Frontal cortex (tissue), 4 donors: ENCODE measurements at places on chromosomes 12 and 14. TPM values are rescaled to one million over a fixed set of nuclear protein-coding genes. Genes with fewer than 3 reads are reported as not detected.

DNA sequence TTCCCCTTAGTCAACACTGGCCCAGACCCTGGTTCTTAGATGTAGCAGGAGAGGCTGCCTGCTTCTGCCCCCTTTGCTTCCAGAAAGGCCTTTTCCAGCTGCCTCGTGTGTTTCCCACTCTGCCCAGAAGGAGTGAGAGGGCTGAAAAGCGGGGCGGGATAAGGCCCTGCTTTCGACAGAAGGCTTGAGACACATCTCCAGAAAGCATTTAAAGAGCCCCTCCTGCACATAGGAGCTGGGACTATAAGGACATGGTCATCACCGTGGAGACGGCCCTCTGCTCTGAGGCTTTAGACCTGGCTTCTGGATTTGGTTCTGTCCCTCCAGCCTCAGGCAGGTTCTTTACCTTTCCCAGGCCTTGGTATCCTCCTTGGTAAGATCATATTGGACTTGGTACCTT is 11.9 kb downstream of the CALM1 start:
- no peak for DNase-seq

- DNase-seq = no peak
Measured at GRCh38 chr12:76552343-76552938, 7.1 kb downstream of the OSBPL8 start.

- no peak for DNase-seq
Measured at GRCh38 chr12:646442-647384, 16.5 kb downstream of the NINJ2 start.

DNA sequence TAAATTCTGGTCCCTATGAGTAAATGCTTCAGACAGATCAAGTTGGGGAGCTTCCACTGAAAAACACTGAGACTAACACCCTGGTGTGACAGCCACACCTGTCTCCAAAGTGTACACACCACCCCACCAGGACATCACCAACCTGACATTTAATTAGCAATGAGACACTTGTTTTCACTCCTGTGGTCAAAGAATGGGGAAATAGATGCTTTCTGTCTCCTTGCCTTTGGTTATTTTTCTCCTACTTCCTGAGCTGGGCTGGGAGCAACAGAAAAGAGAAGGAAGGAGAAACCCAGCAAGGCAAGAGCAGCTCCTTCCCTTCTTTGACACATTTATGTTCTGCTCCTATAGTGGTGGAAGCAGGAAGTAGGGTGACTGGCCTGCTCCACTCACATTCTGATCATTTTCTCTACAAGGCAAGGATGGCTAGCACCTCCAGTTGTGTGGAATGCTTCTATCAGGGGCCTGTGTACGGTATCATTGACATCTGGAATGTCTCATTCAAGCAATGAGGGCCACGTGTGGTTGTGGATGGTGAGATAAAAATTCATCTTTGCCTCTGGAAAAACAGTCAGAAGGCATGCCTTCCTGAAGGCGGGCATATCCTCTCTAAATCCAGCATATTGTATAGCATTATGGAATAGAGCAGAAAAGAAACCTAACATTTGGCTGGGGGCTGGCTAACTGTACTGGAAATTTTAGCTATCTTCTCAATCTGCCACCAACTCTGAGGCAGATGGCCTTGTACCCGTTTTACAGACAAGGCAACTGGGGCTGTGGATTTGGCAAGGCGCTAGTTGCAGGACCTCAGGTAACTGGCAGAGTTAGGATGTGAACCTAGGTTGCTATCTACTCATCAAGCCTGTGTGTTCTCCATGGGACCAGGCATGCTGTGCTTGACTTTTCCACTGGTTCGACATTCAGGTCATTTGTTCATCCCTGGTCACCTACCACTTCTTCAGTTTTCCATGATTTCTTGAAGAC is 24.8 kb upstream of the LGALS3 start:
- no peak for DNase-seq

- DNase-seq = no peak
Measured at GRCh38 chr14:99267381-99267780, 4.6 kb downstream of the BCL11B start.

GRCh38 chr14:94923786-94924185 is 153.9 kb upstream of the GSC start:
- no peak for DNase-seq

GRCh38 chr14:32693114-32693513 is 245.6 kb upstream of the NPAS3 start:
- DNase-seq = no peak

DNA sequence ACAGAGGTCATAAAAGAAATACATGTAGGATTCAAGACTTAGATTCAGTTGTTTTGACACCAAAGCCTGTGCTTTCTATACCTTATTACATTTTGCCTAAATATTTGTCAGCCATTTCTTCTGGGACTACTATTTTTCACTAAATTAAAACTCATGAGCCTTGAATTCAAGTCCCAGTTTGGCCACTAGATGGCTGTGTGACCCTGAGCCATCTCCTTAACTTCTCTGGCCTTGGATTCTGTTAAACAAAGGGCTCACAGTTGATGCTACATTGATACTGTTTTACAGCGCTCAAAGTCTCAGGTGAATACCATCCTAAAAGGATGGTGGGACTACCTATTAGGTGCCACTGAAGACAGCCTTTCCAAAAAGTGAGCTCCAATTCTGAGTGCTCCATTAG is 39.6 kb upstream of the CCDC198 start:
- DNase-seq = no peak

DNA sequence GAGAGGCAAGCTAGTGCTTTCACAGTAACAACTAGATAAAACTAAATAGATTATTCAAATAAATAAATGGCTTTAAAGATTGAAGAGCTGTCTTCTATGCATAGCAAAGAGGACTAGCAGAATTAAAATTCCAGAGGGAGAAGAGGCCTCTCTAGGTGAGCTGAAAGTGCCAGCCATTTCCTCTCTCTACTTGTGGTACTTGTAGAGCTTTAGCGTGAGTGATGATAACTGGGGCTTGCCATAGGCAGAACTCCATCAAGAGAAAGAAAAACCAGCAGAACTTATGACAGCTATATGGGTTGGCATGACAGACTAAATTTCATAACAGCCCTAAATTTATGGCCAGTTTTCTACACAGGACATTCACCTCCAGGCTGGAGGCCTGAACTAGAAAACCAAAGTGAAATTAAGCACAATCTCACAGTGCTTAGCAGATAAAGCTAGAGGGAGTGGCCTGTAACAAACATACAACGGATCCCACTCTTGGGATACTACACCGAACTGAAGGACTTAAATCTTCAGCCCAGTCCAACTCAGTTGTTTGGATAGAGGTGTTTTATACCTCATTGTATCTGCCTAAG is 11.0 kb downstream of the SPTLC2 start:
- DNase-seq = no peak

GRCh38 chr12:90216020-90216552 is 507.4 kb upstream of the ATP2B1 start:
- DNase-seq = no peak

DNA sequence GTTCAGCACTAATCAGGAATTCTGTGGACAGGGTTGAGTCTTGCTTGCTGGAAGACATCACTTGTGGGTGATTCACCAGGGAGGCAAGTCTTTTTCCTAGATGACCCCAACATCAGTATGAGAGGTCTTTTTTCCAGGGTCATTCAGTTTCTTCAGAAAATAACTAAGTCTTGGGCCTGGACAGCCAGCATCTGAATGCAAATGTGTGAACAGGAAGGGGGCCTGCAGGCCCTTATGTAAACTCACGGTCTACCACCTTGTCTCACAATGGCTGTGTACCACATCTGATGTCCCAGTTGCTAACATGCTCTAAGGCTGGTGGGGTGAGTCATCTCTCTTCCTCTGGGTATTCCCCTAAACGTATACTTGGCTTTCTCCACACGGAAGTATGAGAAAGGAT is 79.2 kb downstream of the HECTD4 start:
- DNase-seq = no peak

GRCh38 chr12:100473716-100474150 is at the start of gene NR1H4:
Gene NR1H4, plus strand, starts transcription at chr12:100473866. Its CDS starts 19,458 bp downstream, at chr12:100493324.
- DNase-seq = no peak

- DNase-seq = no peak
Measured at GRCh38 chr14:96067985-96068930, 29.1 kb downstream of the C14orf132 start.

DNA sequence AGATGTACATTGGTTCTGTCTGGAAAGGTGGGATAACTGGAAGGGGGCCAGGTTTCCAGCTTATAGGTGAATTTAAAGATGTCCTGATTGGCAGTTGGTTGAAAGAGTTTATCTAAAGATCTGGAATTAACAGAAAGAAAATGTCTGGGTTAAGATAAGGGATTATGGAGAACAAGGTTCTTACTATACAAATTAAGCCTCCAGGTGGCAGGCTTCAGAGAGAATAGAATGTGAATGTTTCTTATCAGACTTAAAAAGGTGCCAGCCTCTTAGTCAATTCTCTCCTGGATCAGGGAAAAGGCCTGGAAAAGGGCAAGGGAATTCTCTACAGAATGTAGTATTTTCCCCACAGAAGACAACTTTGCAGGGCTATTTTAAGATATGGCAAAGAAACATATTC is 53.1 kb downstream of the CNTN1 start:
- DNase-seq = no peak

- DNase-seq = no peak
Measured at GRCh38 chr14:94690896-94691659, 78.8 kb downstream of the GSC start.

DNA sequence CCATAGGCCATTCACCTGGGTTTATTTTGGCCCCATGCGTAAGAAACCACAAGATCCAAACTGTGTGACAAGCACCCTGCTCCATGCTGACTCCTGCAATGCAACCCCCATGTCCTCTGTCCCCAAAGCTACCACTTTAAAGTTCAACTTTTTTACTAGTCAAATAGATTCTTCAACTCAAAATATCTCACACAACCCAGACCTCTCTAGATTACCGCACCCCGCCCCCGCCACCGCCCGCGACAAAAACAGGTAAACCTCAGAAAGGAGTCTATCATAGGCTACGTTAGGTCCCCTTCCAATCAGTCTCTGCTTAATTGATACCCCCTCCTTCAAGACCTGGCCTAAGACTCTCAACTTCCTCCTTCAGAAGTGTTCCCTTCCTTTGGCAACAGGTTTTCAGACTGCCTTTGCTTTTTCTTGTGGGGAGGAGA is 2.2 kb downstream of the ZFP36L1 start:
- no peak for DNase-seq

DNA sequence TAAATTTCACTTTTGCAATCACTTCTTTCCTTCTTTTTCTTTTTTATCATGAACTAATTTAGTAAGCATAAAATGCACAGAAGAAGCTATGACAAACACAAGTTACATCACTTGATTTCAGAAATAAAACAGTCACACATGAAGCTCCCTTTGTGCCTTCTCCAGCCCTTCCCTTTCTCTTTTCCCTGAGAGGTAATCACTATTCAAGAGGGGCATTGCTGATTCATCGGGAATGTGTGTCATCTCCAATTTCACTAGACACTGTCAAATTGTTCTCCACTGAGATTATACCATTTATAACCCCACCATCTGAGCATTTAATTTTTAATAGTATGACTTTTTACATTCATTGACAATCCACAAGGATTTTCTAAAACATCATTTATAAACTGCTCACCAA is 91.6 kb upstream of the PTPRQ start:
- DNase-seq = no peak

DNA sequence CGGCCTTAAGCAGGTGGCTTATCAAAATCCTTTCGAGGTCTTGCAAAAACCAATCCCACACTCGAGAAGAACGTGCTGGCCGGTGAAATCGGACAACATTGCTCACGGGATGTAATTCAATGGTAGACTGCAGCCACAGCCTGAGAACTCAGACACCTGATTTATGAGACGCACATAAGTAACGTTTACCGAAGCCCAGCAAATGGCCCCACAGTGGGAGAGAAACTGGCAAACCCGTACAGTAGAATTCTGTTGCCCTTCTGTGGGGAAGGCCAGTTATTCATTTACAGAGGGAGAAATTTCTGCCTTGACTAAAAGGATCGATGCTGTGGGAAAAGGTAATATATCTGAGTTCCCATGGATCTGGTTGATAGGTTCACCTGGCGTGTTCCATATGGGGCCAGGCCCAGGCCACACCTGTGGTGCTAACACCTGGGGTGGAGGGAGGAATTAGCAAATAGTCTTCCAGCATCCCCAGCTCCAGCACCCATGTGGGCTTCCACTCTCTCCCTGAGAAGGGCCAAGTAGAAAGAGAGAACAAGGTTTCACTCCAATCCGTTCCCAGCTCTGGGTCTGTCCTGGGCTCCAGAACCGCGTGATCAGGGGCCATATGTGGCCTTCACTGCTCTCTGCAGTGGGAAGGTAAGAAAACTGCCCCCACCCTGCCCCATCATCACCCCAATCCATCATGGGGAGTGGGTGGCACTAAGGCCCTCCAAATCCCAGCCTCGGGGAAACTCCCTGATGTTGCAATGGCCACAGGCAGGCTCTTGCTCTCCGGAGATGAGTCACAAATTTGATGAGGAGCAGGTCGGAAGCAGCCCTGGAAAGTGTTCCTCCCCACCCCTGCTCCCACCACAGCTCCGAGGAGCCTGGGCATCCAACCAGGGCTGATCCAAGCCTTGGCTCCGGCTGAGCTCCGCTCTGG is 12.7 kb downstream of the BDKRB1 start:
- DNase-seq = no peak

DNA sequence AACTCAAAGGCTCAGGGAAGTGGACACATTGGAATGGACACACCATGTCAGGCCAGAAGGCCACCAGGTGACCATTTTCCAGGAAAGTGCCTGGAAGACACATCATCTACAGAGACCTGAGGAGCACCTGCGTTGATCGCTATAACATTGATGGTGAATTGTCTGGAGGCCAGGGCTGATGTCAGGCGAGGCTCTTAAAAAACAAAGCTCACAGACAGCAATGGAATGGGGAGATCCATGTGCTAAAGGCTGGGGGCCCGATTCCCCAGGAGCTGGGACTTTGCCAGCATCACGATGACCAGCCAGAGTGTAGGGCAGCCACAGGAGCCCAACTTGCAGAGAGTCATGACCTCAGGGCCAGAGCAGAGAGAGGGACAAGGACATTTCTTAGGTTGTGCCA is 30.3 kb downstream of the DIO3 start:
- no peak for DNase-seq

GRCh38 chr12:39372929-39373328 is 70.0 kb downstream of the KIF21A start:
- no peak for DNase-seq

GRCh38 chr12:41998436-41998835 is 146.2 kb downstream of the GXYLT1 start:
- no peak for DNase-seq

Gene ZDHHC22
- 5.7 TPM for total RNA-seq

Gene SMCO2
- not detected for total RNA-seq

Gene FAR2
- 49.3 TPM for total RNA-seq

Gene OR4M1
- total RNA-seq = not detected

Gene GUCY2C
- total RNA-seq = under 0.01 TPM

Gene RD3L
- not detected for total RNA-seq

Gene STON2
- total RNA-seq = 19.2 TPM

Gene CLEC6A
- not detected for total RNA-seq

Gene TPPP2
- not detected for total RNA-seq

Gene SLC6A15
- 81.1 TPM for total RNA-seq

Gene SERPINA3
- total RNA-seq = not detected
